K562 (cell line): ENCODE measurements at places on chromosomes 12 and 14. TPM values are rescaled to one million over a fixed set of nuclear protein-coding genes. Genes with fewer than 3 reads are reported as not detected.
A peak's percentile ranks its signal among the peaks of the same experiment; 100 is the strongest.

Gene BIN2
- total RNA-seq, result 0.29 and 0.45 TPM in 2 replicates

DNA sequence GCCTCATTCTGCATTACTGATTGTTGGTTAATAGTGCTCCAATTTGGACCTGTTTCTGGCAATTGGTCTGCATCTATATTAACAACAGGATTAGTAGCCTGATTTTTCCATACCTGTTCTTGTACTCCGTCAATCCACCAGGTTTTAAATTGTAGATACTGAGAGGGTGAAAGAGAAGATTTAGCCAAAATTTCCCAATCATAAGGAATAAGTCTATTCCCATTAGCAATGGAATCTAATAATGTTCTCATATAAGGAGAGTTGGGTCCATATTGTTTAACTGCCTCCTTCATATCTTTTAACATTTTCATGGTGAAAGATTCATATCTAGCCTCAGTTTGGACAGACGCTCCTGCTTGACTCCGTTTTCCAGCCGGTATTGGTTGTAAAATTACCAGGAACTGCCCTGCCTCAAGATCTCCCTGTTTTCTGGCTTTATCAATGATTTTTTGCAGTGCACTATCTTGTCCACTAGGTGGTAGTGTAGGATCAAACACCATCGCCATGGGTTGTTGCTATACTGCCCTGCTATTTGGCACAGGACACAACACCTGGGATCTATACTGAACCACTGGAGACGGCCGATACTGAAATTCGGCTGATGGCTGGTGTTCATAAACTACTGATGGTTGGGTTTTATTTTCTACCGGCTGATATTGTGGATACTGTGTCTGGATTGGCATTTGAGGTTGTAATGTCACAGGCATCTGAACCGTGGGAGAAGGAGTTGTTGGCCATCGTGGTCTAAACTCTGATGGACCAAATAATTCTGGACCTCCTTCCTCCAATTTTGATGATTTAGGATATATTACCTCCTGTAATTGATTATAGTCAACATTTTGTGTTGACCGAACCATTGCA lies 25.2 kb downstream of the DHRS4L2 start:
- DNase-seq, result peak; percentile 69
- no peak overlapping the region for H3K4me3 ChIP-seq
- H3K27ac ChIP-seq, result no peak overlapping the region
- H3K36me3 ChIP-seq, result no peaks in the 10 kb centered on the region
- no peaks in the 10 kb centered on the region for H3K27me3 ChIP-seq
- no peaks in the 10 kb centered on the region; the same call in 1 of the 2 replicates for H3K4me1 ChIP-seq

Gene OLR1
- 0.45 TPM in 1 of 2 replicates, not detected in the other for total RNA-seq

GRCh38 chr14:21078287-21078686 lies 8.2 kb downstream of the ARHGEF40 start:
- DNase-seq, result no peak
- H3K4me3 ChIP-seq, result no peak overlapping the region
- H3K36me3 ChIP-seq, result no peaks in the 10 kb centered on the region
- no peak overlapping the region for H3K27ac ChIP-seq
- no peaks in the 10 kb centered on the region; the same call in 2 of the 3 replicates for H3K4me1 ChIP-seq

Gene PTCSC3
- total RNA-seq, result not detected in 2 replicates

DNA sequence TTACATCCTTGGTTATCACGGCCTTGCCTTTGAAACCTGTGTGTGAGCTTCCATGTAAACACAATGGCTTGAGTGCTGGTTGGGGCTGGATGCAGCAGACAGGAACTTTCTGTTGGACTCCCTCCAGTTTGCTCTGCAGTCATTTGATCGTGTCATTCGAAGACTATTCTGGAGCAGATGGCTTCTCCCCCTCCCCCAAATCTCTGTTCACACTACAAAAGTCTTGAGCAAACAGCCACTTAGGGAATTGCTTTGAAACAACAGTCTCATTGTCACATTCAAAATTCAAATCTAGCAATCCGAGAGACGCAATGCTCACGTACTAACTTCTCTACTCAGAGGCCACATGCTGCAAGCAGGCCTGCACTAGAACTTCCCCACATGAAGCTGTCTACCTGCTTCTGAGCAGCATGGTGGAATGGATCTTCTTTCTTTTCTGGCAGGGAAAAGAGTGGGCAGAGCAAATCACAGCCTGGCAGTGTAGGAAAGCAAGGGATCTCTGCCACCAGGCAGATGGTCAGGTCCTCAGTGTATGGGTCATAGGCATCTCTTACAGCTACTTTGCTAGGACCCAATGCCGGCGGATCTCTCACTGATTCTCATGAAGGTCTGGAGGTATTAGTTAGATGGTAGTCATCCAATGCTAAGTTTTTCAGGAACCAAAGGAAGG lies 214.2 kb downstream of the PPM1H start:
- peaks cover 10% of the 10 kb centered on the region; the same call in 1 of the 3 replicates for H3K36me3 ChIP-seq
- H3K27me3 ChIP-seq, result no peaks in the 10 kb centered on the region
